ENCODE measurements at places on chromosomes 4 and X.

DNA sequence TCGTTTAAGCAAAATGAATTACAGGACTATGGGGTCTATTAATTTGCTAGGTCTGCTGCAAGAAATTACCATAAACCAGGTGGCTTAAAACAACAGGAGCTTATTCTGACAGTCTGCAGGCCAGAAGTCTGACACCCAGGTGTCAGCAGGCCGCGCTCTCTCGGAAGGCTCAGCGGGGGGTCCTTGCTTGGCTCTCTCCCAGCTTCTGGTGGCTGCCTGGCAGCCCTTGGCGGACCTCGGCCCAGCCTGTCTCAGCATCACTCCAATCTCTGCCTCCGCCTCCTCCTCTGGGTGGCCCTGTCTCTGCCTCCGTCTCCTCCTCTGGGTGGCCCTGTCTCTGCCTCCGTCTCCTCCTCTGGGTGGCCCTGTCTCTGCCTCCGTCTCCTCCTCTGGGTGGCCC lies 580.5 kb upstream of the FAT1 start:
- DNase-seq, result no peak

- peak; percentile 6 for DNase-seq
Observed at GRCh38 chr4:123649645-123650391, 253.2 kb downstream of the SPRY1 start.

GRCh38 chr4:98502624-98503023 lies 155.8 kb downstream of the TSPAN5 start:
- no peak for DNase-seq

DNA sequence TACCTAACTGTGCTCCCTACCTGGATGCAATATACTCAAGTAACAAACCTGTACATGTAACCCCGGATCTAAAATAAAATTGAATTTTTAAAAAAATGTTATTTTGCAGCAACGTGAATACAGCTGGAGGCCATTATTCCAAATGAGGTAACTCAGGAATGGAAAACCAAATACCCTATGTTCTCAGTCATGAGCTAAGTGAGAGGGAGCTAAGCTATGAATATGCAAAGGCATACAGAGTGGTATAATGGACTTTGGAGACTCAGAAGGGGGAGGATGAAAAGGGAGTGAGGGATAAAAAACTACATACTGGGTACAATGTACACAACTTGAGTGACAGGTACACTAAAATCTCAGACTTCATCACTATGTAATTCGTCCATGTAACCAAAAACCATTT lies 78.6 kb downstream of the CENPC start:
- no peak for DNase-seq
